Panc1 (cell line): ENCODE measurements at places on chromosomes 16 and 17. TPM values are rescaled to one million over a fixed set of nuclear protein-coding genes. Genes with fewer than 3 reads are reported as not detected.

The KCNJ2 gene
- total RNA-seq, result 1.5 TPM

The CCL8 gene
- total RNA-seq, result not detected

The DHRS7C gene
- total RNA-seq, result not detected

The CDRT15 gene
- not detected for total RNA-seq

The TPSD1 gene
- total RNA-seq, result 0.26 TPM

The TBC1D28 gene
- not detected for total RNA-seq

The FAM234A gene
- total RNA-seq, result 121 TPM

The GTF3C1 gene
- total RNA-seq, result 121 TPM

The ATP2C2 gene
- total RNA-seq, result 0.67 TPM

The PPP1R27 gene
- total RNA-seq, result not detected
